ENCODE measurements at places on chromosomes 7 and 10. TPM values are rescaled to one million over a fixed set of nuclear protein-coding genes. Genes with fewer than 3 reads are reported as not detected.
A peak's percentile ranks its signal among the peaks of the same experiment; 100 is the strongest.

GRCh38 chr10:77505431-77506334 lies 131.9 kb downstream of the KCNMA1 start:
- DNase-seq, result no peak

DNA sequence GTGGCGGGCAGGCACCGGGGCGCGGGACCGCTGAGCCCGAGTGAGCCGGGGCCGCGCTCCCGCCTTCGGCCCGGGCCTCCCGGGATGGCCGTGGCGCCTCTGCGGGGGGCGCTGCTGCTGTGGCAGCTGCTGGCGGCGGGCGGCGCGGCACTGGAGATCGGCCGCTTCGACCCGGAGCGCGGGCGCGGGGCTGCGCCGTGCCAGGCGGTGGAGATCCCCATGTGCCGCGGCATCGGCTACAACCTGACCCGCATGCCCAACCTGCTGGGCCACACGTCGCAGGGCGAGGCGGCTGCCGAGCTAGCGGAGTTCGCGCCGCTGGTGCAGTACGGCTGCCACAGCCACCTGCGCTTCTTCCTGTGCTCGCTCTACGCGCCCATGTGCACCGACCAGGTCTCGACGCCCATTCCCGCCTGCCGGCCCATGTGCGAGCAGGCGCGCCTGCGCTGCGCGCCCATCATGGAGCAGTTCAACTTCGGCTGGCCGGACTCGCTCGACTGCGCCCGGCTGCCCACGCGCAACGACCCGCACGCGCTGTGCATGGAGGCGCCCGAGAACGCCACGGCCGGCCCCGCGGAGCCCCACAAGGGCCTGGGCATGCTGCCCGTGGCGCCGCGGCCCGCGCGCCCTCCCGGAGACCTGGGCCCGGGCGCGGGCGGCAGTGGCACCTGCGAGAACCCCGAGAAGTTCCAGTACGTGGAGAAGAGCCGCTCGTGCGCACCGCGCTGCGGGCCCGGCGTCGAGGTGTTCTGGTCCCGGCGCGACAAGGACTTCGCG lies 534 bp downstream of the FZD9 start:
- no peak for DNase-seq

- no peak for DNase-seq
Measured at GRCh38 chr10:12042409-12042796, 206 bp downstream of the UPF2 start.

DNA sequence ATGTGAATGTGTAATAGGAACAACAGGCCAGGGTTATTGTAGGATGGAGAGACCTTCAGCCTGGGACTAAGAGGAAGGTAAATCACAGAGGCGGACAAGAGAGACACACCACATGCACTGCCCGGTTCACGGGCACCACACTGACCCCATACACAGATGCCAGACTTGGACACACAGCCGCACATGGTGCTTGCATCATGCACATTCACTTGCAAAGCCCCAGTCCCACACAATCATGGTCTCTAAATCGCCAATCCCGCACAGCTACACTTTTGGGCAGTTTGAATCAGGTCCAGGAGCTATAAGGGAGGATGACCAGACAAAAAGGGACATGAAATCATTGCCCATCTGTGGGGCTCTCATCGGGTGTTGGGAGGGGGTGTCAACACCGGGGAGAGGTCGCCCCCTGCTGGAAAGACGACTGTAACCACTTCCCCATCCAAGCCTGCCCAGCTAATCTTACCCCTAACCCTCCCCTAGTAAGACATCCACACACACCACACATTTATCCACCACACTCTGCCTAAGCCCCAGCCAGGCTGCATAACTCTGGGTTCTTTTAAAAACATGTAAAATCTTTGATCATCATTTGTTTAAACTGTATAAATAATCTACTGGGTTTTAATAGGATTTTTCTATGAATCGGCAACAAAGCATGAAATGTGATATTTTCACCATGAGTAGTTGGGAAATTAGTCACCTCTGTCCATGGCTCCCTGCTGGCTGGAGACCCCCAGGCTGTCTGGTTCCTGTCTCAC lies 40.5 kb upstream of the SLF2 start:
- peak; percentile 48 for DNase-seq

DNA sequence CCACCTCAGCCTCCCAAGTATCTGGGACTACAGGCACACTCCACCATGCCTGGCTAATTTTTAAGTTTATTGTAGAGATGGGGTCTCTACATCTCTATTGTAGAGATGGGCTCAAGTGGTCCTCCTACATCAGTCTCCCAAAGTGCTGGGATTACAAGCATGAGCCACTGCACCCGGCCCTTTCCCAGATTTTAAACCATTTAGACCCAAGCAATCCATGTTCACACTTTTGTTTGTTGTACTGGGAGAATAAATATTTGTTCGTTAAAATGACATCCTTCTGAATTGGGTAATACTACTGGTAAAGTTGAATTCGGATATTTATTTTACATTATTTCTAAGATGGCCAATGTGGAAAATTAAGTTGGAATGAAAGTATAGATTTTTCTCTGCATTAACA lies 52.7 kb downstream of the MINPP1 start:
- no peak for DNase-seq

- no peak for DNase-seq
Measured at GRCh38 chr7:121113288-121113687, 124.8 kb downstream of the CPED1 start.

DNA sequence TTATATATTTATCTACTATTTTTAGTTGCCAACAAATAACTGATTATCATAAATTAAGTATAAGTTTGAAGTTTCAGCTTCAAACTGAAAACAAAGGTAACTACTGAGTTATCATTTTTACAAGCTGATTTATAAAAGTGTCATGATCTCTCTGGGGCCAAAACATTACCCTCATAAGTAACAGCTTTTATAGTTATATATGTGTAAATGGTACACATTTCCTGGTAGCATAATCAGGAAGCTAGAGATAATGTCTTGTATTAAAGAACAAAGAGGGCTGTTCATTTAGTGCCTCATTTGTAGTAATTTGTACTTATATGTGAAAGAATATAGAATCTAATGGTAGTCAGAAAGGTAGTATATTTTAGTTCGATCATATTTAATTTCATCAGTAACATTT lies 162.6 kb downstream of the SGMS1 start:
- DNase-seq, result no peak

ANKRD2 gene
- 0.24 TPM for total RNA-seq

GPR85 gene
- 0.15 TPM for total RNA-seq

LIPF gene
- total RNA-seq, result not detected

NRG3 gene
- total RNA-seq, result not detected

All from colonic mucosa (tissue), 4 donors.